Caco-2 (cell line): ENCODE measurements at places on chromosomes 3 and 15.

DNA sequence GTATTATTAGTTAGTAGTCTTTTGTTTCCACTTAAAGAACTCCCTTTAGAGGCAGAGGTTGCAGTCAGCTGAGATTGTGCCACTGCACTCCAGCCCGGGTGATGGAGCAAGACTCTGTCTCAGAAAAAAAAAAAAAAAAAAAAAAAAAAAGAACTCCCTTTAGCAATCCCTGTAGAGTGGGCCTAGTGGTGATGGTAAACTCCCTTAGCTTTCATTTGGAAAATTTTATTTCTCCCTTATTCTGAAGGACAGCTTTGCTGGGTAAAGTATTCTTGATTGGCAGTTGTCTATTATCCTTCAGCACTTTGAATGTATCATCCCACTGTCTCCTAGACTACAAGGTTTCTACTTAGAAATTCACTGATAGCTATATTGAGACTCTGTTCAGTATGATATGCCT lies 46.0 kb downstream of the RPL39L start:
- no peak for DNase-seq

DNA sequence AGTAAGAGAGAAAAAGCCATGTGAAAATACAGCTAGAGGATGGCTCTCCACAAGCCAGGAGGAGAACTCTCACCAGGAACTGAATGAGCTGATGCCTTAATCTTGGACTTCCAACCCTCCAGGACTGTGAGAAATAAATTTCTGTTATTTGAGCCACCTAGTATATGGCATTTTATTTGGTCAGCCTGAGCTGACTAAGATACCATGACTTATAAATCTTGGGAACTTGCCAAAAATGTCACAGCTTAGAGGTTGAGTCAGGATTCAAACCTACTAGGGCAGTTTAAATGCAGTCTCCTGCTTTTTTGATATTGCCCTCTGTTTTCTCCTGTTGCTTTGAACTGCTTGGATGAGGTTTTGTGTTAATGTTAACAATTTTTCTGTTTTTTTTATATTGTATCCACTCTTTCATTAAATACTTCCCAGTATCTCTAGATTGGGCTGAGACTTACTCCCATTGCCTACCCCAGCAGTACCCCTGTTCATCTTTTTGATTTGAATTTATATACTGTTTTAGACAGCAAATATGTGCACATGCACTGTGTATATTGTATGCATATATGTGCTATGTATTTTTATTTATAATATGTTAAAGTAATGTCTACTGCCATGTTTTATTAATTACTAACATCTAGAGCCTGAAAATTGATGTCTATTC lies 1223.2 kb downstream of the OTOL1 start:
- DNase-seq: no peak

DNA sequence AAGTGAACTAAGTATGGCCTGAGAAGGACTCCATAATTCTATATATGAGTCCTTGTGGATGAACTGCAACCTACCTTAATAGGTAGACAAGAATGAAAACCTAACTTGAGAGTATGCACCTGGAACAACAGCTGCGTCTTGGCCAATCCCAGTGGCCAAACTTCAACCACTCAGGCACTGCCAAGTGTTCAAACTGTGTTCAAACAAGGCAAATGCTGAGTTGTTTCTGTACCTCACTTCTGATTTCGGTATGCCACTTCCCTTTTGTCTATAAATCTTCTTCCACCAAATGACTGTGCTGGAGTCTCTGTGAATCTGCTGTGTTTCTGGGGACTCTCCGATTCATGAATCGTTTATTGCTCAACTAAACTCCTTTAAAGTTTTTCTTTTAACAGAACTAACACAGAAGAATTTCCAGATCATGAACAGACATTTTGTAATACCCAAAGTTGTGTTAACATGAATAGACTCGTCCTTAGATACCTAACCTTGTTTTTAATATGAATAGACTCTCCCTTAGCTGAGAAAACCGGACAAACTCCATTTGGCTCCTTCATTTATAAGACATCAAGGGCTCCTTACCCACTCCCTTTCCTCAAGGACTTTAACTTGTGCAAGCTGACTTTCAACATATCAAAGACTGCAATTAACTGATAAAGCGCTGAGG lies 4.1 kb downstream of the ZNF717 start:
- DNase-seq: no peak

- DNase-seq: no peak
Measured at GRCh38 chr15:84789762-84790161, 27.4 kb upstream of the ALPK3 start.

DNA sequence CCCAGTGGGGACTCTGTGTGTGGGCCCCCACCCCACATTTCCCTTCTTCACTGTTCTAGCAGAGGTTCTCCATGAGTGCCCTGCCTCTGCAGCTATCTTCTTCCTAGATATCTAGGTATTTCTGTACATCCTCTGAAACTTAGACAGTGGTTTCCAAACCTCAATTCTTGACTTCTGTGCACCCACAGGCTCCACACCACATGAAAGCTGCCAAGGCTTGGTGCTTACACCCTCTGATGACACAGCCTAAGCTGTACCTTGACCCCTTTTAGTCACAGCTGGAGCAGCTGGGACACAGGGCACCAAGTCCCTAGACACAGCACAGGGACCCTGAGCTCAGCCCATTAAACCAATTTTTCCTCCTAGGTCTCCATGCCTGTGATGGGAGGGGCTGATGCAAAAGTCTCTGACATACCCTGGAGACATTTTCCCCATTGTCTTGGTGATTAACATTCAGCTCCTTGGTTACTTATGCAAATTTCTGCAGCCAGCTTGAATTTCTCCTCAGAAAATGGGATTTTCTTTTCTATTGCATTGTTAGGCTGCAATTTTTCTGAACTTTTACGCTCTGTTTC lies 304.5 kb downstream of the OTOL1 start:
- DNase-seq: no peak

- DNase-seq: peak; percentile 49
Measured at GRCh38 chr3:112004669-112005068, 5.9 kb downstream of the TAGLN3 start.

DNA sequence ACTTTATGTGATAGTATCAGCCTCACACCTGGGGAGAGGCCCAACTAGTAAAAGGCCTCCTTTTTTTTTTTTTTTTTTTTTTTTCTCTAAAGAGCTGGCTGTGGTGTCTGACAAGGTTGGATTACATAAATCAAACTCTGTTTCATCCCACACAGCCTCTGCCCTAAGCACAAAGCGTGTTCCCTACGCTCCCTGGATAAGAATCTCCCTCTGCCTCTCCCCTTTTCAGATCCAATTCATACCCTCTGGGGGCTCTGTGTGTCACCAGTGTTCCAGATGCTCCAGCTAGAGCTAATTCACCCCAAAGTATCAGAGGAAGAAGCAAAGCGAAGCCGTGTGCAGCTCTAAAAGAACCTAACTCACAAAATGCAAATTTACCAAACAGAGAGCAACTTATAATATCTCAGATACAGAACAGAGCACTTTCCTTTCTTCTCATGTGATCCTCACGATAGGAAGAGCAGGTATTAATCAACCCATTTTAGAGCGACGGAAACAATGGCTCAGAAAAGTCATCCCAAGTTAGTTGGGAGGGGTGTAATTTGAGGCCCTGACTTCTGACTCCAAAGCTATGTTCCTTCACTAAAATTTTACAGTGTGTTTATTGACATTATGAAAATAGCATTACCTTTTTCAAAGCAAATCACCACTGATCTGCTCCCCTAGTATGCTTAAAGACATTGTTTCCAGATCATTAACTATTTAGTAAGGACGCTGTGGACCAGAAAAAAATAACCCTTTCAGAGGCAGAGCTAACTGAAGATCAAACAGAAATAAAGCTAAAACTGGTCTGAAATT lies 12.4 kb downstream of the BMF start:
- DNase-seq: no peak

- DNase-seq: no peak
Measured at GRCh38 chr3:155158346-155159037, 78.4 kb downstream of the MME start.

- no peak for DNase-seq
Measured at GRCh38 chr3:140365872-140366697, 311.8 kb upstream of the TRIM42 start.

- no peak for DNase-seq
Measured at GRCh38 chr3:16118396-16118795, 56.1 kb upstream of the GALNT15 start.

DNA sequence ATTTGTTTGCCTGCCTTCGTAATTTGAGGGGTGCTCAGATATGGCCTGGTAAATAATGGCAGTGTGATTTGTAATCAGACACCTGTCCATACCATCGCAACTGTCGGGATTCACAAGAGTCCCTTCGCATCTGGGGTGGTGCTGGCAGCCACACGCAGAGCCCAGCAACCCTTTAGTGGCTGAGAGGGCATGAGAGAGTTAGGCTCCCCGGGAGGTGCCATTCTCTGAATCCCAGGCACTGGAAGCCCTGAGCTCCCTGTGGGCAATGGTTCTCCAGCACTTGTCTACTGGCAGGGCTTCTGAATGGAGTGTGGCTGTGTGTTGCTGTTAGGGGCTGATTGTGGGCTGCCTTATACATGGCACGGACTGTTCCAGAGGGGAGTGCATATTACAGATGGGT lies 230.1 kb downstream of the EBLN2 start:
- DNase-seq: no peak

- DNase-seq: no peak
Measured at GRCh38 chr3:131713416-131714123, 210.8 kb upstream of the MRPL3 start.

GRCh38 chr3:151085889-151086483 lies 522 bp downstream of the MED12L start:
- peak; percentile 39 for DNase-seq

- DNase-seq: peak; percentile 47
Measured at GRCh38 chr3:78832785-78833204, 935.0 kb downstream of the ROBO1 start.

DNA sequence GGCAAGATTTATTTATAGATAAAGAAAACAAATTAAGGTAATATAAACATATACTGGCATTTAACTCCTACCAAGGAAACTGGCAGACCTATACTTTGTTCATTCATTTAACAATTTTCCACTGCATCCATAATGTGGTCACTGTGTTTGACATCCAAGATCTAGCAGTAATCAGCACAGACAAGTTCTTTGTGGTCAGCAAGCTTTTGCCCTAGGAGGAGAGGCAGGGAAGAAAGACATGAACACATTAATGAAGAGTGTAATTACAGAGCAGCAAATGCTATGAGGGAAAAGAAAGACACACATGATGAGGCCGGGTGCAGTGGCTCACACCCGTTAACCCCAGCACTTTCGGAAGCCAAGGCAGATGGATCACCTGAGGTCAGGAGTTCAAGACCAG lies 34.4 kb downstream of the SUCLG2 start:
- DNase-seq: no peak

GRCh38 chr3:154227531-154227930 lies 96.8 kb downstream of the DHX36 start:
- DNase-seq: no peak

DNA sequence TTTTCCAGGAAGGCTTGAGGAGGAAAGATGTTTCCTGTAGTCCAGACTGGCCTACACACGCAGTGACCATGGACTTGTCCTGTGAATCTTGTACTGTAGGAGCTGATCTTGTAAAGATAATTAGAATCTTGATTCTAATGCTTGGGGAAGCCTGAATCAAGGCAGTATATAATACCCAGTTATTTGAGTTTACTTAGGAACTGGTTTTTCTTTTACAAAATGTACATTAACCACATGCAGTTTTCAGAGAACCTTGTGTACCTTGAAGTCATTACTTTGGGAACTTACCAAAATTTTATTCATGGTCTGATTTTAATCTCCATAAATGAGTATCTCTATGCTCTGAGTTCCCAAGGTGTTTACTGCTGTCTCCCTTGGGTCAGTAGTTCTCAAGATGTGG lies 439.9 kb upstream of the AZI2 start:
- no peak for DNase-seq

DNA sequence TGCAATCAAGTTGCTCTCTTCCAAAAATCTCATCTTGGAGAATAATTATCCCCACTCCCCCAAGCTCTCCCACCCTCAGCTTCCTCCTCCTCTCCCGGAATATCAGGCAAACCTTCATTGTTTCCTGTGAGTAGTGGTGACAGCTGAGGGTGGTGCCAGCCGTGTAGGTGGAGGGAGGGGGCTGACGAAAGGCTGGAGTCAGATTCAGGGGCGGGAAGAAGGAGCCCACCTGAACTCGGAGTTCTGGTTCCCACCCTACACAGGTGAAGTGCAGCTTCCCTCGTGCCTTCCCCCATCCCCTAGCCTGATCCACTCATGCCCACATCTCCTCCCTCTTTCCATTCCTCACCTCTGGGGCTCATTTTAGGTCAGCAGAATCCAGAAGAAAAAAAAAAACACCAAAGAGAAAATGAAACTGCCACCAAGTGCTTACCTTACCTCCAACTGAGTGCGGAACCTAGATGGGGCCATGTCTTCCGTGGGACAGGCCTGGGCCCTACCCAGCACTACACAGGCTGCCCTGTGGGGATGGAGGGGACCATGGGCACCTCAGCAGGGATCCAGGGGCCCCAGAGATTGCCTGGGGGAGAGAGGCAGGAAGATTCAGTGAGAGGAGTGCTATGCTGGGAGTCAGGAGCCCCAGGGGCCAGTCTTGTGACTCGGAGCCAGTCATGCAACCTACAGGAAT lies 81.3 kb downstream of the ADCY5 start:
- DNase-seq: no peak

GRCh38 chr15:36313021-36313420 lies 266.4 kb upstream of the CDIN1 start:
- DNase-seq: no peak

- no peak for DNase-seq
Measured at GRCh38 chr3:70951316-70951715, 632.2 kb downstream of the FOXP1 start.

DNA sequence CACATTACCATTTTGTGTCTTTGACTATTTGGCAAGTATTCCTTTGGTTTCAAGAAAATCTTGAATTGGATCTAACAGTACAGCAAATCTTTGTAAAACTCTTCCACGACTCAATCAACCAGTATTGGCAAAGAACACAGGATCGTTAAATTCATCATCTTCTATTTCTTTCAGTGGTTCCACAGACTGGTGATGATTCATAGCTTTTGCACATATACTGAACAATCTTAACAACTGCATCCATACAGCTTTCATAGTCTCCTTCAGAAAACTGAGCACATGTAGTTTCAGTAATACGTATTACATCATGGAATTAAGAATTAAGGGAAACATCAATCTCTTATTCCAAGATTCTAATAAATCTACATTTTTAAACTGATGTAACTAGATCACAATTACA lies 91.6 kb upstream of the LIPC start:
- no peak for DNase-seq

GRCh38 chr3:152385761-152386160 lies 117.0 kb downstream of the MBNL1 start:
- no peak for DNase-seq

- no peak for DNase-seq
Measured at GRCh38 chr15:52343831-52344230, 48.2 kb upstream of the MYO5C start.

- no peak for DNase-seq
Measured at GRCh38 chr3:145070795-145071194, 1090.2 kb downstream of the PLOD2 start.
